Astrocyte (in vitro differentiated cells and primary cell): ENCODE measurements at places on chromosomes 7 and 10. TPM values are rescaled to one million over a fixed set of nuclear protein-coding genes. Genes with fewer than 3 reads are reported as not detected.

The PRSS37 gene
- total RNA-seq = not detected in 2 replicates

The ZFYVE27 gene
- total RNA-seq = 31.3 and 32.8 TPM in 2 replicates

DNA sequence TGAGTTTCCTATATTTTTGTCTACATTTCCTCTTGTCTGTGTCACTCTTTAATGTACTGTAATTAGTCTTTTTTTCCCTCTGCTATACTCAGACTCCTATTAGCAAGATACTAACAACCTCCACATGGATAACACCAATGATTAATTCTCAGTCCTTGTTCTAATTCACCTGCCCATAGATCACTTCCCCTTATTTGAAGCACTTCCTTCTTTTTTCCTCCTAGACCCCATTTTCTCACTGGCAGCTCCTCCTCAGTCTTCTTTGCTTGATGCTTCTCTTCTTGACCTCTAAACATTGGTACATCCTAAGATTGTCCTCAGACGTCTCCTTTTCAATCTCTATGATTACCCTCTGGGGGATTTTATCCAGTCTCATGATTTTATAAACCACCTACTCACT lies 98.2 kb upstream of the IMMP2L start:
- no peak for DNase-seq
- no peaks in the 10 kb centered on the region for H3K36me3 ChIP-seq
- H3K4me3 ChIP-seq = no peak overlapping the region
- no peak overlapping the region for H3K27ac ChIP-seq

DNA sequence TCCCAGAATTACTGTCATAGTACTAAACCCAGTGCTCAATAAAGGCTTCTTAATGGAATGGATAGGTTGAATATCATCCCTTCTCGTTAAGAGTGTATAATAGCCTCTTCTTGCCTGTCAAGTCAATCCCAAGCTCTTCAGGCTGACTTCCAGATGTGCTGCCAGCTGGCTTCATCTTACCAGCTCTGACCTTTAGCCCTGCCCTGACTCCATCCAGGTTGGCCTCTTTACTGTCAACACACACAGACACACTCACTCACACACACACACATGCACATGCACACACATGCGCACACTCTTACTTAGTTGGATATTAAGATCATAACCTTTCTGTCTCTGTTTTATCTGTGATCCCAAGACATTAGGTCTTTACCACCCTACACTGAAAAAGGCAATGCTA lies 49.1 kb downstream of the ASB4 start:
- no peak overlapping the region for H3K4me3 ChIP-seq
- no peaks in the 10 kb centered on the region for H3K36me3 ChIP-seq
- H3K4me1 ChIP-seq = no peaks in the 10 kb centered on the region

DNA sequence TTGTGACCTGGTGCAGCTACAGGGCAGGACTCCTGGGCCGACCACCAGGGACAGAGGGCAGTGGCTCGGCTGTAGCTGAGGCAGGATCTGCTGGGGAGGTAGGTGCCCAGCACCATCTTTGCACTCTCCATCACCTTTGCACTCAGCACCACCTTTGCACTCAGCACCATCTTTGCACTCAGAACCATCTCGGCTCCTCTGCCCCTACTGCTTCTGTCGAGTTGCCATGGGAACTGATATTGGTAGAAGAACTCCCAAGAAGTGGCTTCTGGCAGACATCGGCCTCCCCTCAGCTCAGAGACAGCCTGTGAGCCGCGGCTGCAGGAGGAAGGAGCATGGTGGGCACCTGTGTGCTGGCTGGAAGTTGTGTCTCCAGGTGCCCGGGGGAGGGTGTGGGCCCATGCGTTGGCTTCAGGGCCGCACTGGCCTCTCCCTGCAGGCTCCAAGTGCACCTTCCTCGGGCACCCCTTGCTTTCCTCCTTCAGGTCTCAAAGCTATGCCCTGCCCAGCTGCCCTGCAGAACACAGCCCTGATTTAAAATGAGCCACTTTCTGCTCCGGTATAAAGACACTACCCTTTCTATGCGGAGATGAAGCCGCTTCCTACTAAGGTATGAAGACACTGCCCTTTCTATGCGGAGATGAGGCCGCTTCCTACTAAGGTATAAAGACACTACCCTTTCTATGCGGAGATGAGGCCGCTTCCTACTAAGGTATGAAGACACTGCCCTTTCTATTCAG lies 514.5 kb downstream of the PTPRN2 start:
- no peaks in the 10 kb centered on the region for H3K27me3 ChIP-seq
- no peak overlapping the region for H3K4me3 ChIP-seq
- no peak for DNase-seq
- no peaks in the 10 kb centered on the region for H3K4me1 ChIP-seq

GRCh38 chr7:105132835-105133234 lies 118.8 kb downstream of the KMT2E start:
- H3K27me3 ChIP-seq = no peaks in the 10 kb centered on the region
- H3K4me3 ChIP-seq = no peak overlapping the region
- no peak overlapping the region for H3K27ac ChIP-seq
- peaks cover 7% of the 10 kb centered on the region for H3K36me3 ChIP-seq
- no peaks in the 10 kb centered on the region for H3K4me1 ChIP-seq

DNA sequence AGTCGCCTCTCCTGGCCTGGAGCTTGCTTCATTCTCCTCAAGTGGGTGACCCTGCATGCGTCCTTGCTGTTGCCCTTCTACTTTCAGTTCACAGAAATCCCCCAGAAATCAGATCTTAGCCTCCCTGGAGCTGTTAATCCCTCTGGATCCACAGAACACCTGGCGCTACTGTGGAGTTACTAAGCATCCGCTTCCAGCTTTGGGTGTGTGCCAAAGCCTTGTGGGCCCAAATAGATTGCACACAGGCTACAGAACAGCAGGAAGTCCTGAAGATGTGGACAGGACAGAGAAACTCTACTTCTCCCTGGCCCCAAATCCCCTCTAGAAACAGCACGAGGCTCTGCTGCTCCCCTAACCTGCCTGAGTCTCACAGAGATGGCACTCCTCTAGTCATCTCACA lies 36.6 kb upstream of the PDLIM1 start:
- H3K4me3 ChIP-seq = no peak overlapping the region
- no peak overlapping the region for H3K27ac ChIP-seq
- no peaks in the 10 kb centered on the region for H3K27me3 ChIP-seq
- DNase-seq = peak; percentile 35
- no peaks in the 10 kb centered on the region for H3K36me3 ChIP-seq
- H3K4me1 ChIP-seq = peaks cover 3% of the 10 kb centered on the region

DNA sequence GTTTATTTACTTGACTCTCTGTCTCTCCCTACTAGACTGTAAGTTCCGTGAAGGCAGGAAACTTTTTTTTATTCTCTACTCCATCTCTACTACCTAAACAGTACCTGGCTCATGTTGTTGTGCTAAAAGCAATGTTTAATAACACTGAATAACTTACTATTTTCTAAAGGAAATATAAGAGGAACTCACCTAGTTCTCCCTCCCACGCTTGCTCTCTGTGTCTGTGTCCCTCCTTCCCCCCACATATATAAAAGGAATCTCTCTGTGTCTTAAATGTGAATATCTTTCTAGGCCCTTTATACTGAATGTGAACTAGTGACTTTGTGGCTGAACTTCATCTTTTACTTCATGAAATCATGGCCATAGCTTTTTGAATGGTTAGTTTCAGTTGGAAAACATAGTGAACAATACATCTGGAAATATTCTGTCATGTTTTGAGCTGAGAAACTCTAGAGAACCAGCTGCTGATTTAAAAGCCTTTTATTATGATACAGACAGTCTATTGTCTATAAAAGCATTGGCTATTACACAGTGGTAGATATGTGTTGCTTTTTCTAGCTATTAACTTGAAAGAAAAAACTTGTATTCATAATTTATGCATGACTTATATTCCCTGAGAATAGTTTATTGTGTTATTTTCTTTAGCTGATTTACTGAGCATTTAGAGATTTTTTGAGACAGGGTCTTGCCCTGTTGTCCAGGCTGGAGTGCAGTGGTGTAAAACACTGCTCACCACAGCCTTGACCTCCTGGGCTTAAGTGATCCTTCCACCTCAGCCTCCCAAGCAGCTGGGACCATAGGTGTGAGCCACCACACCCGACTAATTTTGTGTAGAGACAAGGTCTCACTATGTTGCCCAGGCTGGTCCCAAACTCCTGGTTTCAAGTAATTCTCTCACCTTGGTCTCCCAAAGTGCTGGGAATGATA lies 42.5 kb downstream of the VCL start:
- peaks cover 9% of the 10 kb centered on the region for H3K4me1 ChIP-seq
- H3K36me3 ChIP-seq = peaks cover 33% of the 10 kb centered on the region
- H3K27me3 ChIP-seq = no peaks in the 10 kb centered on the region
- peak overlapping the region; percentile 42 for H3K27ac ChIP-seq
